ENCODE measurements at places on chromosomes 2 and 18.
A peak's percentile ranks its signal among the peaks of the same experiment; 100 is the strongest.

GRCh38 chr18:63686871-63687270 lies 15.9 kb upstream of the SERPINB11 start:
- no peak for DNase-seq

- DNase-seq = peak; percentile 37
Measured at GRCh38 chr2:172859581-172860335, 124.1 kb downstream of the RAPGEF4 start.

- no peak for DNase-seq
Measured at GRCh38 chr2:112010751-112011150, 44.3 kb upstream of the TMEM87B start.

GRCh38 chr18:47036298-47036874 lies 965 bp upstream of the ELOA2 start:
- DNase-seq = peak; percentile 41

GRCh38 chr2:218582076-218582475 lies 13.4 kb downstream of the CNOT9 start:
- DNase-seq = peak; percentile 84

- DNase-seq = peak; percentile 43
Measured at GRCh38 chr2:209577376-209578357, 153.8 kb downstream of the MAP2 start.

GRCh38 chr18:49250816-49251388 lies 209.5 kb downstream of the DYM start:
- peak; percentile 56 for DNase-seq

DNA sequence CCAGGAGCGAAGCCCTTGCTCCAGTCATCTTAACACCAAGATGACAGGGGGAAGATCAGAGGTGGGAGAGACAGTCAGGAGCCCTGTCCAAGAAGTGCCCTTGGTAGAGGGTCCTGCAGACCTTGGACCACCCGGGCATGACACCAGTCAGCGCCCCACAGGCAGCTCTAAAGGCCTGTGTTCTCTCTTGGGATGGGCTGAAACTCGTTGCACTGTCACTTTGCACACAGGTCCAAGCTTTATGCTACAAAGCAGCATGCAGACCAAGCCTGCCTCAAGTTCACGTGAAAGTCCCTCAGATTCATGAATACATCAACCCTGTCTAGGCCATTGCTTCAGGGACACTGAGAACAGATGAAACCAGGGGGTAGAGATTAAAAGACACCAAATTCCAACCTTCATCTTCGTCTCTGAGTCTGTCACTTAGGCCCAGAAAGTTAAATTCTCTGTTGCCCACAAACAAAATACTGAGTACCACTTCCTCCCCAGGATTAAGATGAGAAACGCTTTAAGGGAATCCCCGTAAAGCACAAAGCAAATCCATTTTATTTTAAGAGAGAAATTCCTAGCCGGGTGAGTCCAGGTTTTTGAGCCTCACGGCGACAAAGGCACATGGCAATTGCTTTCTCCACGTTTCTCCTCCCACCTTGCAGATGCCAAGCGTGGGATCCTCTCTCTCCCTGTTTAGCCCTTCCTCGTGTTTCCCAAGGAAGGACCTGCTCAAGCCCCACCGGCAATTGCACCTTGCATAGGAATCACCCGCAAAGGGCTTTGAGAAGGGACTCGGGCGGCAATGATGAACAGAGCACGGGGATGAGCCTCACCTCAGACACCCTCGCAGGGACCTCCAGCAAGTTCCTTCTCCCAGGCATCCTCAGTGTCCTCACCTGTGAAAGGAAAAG lies 75.0 kb upstream of the ID2 start:
- DNase-seq = no peak

- DNase-seq = no peak
Measured at GRCh38 chr2:50651676-50652075, 380.3 kb downstream of the NRXN1 start.

GRCh38 chr2:39334529-39334928 lies 90.8 kb upstream of the CDKL4 start:
- no peak for DNase-seq

DNA sequence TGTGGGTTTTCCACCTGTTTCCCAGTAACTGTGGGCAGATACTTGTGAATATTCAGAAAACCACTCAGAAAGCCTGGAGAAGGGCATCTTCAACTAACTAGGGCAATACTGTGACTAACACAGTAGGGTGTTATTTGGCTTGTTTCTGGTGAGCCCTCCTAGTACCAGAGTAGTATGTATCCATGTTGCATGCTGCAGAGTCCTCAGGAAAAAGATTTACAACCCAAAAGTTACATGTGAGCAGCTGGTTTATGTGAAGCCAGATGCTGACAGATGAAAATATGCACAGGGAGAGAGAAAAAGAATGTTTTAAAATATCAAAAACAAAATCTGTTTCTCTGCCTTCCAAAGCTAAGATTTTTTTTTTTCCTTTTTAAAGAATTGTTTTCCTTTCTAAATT lies 333.2 kb upstream of the UBE2E3 start:
- no peak for DNase-seq

DNA sequence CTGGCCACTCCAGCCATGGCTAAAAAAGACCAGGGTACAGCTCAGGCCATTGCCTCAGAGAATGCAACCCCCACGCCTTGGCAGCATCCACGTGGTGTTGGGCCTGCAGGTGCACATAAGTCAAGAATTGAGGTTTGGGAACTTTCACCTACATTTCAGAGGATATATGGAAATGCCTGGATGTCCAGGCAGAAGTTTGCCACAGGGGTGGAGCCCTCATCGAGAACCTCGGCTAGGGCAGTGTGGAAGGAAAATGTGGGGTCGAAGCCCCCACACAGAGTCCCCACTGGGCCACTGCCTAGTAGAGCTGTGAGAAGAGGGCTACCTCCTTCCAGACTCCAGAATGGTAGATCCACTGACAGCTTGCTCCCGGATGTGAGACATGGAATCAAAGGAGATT lies 477.3 kb downstream of the LPIN1 start:
- no peak for DNase-seq

DNA sequence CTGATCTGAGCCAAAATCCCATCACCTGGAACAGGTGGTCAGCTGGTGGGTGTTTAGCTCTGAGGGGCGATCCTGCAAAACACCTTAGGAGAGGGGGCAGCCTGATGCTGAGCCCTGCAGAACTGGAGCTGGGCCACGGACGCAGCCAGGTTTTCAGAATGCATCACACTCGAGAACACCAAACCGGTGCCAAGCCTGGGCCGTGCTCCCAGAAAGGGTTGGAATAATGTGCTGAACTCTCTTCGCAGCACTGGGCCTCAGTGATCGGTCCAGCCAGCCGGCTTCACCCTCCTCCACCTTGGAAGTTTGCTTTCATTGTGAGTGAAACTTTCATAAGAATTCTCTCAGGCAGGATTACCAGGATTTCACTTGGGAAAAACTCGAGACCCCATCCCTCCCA lies 56.5 kb upstream of the TTC39C start:
- no peak for DNase-seq

- DNase-seq = no peak
Measured at GRCh38 chr2:215886022-215886421, 127.3 kb downstream of the MREG start.

GRCh38 chr2:181715033-181715630 lies 34.8 kb upstream of the NEUROD1 start:
- DNase-seq = peak; percentile 88

GRCh38 chr2:205937211-205937610 lies 148.8 kb downstream of the INO80D start:
- DNase-seq = no peak

GRCh38 chr2:174574657-174575056 lies 22.9 kb downstream of the WIPF1 start:
- DNase-seq = peak; percentile 65

GRCh38 chr2:118805064-118805690 lies 42.3 kb downstream of the EN1 start:
- no peak for DNase-seq

- peak; percentile 97 for DNase-seq
Measured at GRCh38 chr2:191202209-191202721, 42.9 kb upstream of the MYO1B start.

DNA sequence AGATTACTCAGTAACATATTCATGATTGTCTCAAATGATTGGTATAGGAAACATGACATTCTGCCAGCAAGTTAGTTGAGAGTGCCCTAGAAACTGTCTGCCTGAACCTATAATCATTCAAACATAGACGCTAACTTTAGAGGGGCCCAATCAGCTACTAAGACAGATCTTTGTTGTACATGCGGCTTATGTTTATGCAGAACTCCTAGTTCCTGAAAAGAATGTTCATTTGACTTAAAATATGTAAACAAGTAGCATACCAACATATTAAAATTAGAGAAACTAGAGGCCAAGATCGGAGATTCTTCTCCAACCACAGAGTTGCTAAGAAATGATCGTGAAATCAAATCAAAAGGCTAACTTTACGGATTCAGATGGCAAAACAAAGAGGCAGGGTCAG lies 4.2 kb upstream of the METAP1D start:
- no peak for DNase-seq

DNA sequence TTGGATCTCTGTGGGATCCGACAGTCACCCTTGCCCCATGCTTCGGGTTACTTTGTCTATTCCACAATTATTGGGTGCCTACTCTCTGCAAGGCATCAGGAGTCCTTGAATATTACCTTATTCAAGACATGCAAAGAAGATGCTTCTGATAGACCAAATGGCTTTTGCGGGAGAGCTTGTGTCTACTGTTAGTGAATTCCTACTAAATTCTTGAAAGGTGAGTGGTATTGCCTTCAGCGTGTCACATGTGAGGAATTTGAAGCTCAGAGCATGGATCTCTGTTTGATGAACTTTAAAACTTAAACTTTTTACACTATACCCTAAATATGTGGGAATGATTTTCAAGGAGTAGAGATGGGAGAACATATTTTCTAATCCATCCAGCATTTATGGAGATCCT lies 184.4 kb downstream of the LTBP1 start:
- peak; percentile 53 for DNase-seq

- DNase-seq = no peak
Measured at GRCh38 chr18:45340884-45341283, 274.4 kb upstream of the SLC14A2 start.

- no peak for DNase-seq
Measured at GRCh38 chr18:11905613-11906012, 2.5 kb downstream of the MPPE1 start.

DNA sequence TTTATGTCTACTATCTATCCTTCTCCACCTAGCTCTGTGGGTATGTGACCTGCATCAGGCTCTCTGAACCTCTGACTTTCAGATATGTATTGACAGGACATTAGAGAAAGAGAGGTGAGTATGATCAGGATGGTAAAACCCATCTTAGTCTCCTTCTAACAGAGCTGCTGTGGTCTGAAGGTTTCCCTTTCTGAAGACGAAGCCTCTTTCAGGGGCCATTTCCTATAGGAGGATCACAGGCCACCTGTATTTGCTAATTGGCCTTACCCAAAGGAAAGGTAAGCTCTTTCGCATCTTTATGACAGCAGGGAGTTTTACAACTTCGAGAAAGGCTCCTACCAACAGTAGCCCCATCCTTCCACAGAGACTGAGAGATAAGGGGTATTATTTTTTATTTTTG lies 442.9 kb downstream of the KCNJ3 start:
- no peak for DNase-seq

GRCh38 chr2:1644427-1644826 lies 99.9 kb downstream of the PXDN start:
- no peak for DNase-seq

DNA sequence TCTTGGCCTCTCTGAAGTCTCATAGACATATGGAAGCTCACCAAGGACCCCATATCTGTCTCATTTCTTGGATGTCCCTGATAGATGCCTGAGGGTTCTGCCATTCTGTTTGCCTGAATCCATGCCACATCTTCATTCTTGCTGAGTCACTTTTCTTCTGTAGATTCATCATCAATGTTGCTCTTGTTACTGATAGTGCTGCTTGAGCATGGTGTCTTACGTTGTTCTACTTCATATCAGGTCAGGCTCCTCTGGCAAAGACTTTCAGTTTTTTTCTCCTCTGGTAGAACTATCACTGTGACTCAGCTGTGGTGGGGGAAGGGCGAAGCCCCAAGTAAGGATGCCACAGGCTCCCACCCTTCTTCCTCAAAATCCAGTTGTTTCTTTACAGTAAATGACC lies 885.2 kb downstream of the DCDC2C start:
- no peak for DNase-seq

GRCh38 chr2:15989559-15989958 lies 49.2 kb downstream of the MYCN start:
- DNase-seq = no peak

DNA sequence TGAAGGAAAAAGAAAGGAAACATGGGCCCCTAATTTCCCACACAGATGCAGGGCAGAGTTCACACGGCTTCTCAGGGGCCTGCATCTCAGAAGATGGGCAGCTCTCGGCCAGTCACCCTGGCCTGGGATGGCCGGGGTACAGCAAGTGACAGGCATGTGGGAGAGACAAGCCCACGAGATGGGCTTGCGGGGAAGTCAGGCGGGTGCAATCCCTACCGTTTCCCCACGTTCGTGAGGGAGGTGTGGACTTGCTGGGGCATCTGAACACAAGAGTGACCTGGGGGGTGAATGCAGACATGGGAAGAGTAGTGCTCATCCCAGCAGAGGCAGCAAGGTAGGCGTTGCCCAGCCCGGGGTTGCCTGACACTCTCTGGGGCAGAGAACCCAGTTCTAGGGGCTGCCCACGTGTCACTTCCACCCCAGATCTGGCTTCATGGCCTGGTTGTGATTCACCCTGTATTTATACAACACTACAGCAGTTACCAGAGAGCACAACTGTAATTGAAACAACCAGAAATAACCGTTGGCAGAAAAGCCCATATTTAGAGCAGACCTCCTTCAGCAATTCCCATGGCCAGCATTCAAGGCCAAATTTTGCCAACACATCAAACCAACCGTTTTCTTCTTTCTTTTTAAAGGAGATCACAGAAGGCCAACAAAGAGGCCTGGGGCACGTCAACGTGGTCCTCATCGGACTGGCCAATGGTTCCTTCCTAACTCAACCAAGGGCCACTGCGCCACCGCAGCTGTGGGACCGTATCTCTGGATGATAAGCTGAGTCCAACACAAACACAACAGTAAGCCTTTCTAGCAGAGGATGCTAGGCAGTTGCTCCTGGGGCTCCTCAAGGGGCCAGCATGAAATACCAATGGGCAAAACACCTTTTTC lies 58.4 kb downstream of the PARD6G start:
- DNase-seq = no peak

DNA sequence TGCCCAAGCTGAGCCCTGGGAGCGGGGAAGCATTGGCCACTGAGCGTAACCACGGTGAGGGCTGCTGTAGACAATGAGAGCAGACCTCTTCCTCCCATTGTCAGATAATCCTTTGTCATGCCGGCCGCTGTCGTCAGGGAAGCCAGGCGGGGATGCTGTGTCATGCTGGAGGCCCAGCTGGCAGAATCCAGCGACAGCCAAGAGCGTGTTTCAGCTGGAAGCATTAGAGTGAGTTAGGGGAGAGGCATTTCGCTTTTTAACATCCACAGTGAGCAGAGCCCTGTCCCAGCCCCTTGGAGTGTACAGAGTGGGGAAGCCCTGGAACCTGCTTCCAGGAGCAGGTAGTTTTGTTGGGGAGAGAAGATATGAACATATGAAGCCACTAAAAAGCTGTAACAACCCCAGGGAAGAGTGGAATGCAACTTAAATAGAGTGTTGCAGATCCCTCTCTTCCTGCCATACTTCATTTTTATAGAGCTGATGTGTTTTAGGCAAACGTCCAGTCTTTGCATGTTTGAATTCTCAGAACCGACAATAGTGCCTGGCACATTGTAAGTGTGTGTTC lies 7.0 kb downstream of the CTIF start:
- peak; percentile 92 for DNase-seq
